NCI-H2171 (cell line): ENCODE measurements at places on chromosomes 13 and 19.

DNA sequence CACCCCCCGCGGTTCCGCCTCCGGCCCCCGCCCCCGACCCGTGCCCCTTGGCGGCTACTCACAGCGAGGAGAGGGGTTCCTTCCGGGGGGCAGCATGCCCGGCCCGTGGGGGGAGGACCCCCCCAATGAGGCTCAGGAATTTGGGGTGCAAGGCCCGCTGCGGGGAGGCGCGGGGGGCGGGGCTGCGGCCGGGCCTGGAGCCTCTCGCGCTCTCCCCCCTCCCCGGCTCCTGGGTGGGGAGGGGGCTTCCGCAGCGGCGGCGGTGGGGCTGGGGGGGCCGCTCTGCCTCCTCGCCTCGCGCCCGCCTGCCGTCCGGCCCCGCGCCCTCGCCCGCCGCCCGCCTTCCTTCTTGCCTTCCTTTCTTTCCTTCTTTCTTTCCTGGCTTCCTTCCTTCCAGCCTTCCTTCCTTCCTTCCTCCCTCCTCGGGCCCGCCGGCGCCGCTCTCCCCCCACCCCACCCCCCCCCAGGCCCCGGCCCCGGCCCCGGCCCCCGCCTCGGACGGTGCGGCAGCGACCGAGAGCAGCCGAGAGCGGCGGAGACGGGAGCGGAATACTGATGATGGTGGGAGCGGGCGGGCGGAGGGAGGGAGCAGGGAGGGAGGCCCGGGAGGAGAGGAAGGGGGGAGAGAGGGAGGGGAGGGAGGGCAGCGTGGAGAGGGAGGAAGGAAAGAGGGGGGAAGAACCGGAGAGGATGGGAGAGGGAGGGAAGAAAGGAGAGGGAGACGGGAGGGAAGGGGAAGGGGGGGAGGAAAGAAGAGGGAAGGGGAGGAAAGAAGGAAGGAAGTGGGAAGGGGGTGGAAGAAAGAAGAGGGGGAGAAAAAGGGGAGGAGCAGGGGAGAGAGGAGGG lies at the start of gene LRRC4B:
TSS of gene LRRC4B (minus strand) at position 554 of the 846 bp plus-strand sequence. CDS start 19,597 bp downstream, outside the sequence.
- DNase-seq = peak; percentile 40

DNA sequence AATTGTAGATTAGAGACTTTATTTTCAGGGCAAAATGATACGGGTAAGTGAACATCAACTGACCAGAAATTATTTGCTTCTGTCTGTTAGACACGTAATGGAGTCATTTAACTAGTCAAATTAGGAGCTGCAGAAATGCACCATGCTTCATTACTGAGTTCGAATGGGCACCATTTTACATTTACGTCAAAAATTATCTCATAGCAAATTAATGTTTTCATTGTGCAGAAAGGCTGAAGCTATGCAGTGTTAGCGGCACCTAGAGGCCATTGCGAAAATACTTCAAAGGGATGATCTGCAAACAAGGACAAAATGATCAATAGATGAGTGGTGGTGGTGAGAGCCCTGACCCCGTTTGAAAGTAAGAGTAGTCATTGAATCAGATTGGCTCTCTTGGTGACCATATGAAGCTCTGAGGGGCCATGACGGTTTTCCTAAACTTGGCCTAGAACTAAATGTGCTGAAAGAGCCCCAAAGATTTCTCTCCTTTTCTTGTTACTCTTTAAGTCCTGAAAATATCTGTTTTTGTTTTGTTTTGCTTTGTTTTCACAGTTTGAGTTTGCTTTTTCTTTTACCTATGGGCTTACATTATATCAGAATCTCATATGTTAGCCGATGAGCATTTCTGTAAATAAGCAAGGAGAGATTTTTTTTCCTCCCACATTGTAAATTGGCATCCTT lies 277.9 kb downstream of the ZNF536 start:
- DNase-seq = peak; percentile 78

- DNase-seq = no peak
Measured at GRCh38 chr13:101706651-101707050, 254.2 kb downstream of the ITGBL1 start.

- DNase-seq = no peak
Measured at GRCh38 chr19:31334101-31334848, 15.0 kb downstream of the TSHZ3 start.

GRCh38 chr19:3575949-3576673 lies 3.4 kb downstream of the HMG20B start:
- DNase-seq = no peak

DNA sequence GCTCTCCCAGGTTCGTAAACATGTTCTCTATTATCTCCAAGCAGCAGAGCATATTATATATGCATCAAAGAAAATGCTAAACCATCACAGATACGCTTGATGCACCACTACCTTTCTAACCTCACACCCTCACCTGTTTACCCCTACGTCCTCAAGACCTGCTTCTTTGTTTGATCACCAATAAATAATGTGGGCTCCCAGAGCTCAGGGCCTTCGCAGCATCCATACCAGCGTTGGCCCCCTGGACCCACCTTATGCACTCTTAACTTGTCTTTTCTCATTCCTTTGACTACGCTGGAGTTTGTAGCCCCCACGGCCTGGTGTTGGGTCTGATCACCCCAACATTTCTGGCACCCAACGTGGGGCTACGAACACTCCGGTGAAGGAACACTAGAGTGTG lies 10.0 kb upstream of the ZNF443 start:
- no peak for DNase-seq

- no peak for DNase-seq
Measured at GRCh38 chr19:13207237-13207845, 57.1 kb downstream of the IER2 start.

DNA sequence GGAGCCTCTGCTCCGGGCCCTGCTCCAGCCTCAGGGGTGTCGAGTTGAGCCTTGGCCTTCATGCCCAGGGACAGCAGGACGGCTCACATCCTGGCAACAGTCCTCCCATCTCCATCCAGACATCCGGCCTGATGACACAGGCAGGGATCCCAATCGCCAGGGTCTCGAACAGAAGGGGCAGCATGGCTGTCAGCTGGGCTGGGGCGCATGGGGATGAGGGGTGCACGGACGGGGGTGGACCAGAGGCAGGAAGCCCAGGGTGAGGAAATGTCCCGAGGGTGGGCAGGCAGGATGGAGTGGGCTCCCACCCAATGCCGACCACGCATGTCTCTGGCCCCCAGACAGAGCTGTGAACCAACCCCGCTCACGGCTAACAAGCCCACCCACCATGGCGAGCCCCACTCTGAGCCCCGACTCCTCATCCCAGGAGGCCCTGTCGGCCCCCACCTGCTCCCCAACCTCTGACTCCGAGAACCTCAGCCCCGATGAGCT lies 16.2 kb downstream of the EVI5L start:
- DNase-seq = no peak

DNA sequence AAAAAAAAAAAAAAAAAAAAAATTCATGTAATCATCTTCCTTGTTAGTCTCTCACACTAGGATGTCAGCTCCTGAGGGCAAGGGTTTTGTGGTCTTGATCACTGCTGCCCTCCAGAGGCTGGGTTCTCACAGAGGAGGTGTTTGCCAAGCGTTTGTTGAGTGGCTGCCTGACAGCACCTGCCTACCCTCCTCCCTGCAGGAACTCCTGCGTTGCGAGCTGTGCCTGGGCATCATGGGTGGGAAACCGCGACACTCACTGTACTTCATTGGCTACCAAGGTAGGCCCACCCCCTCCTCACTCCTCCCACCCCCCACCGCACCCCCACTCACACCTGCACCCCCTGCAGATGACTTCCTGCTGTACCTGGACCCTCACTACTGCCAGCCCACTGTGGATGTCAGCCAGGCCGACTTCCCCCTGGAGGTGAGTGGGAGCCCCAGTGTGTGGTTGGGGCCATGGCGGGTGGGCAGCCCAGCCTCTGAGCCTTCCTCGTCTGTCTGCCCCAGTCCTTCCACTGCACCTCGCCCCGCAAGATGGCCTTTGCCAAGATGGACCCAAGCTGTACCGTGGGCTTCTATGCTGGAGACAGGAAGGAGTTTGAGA lies 8.1 kb downstream of the ATG4D start:
- peak; percentile 36 for DNase-seq

DNA sequence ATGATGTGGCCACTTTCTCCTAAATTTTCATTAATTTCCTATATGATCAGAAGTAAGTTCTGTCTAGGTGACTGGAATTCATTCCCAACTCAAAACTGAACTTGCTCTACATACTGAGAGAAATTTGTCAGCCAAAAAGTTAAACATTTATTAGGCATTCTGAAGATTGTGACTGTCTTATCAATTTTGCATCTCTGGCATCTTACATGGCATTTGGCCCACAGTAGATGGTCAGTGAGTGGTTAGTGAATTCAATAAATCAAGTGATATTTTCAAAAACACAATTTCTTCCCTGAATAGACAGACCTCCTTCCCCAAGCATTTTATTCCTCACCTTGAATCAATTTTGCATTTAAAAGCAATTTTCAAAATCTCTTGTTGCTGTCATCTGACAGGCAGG lies 363.2 kb upstream of the NBEA start:
- DNase-seq = no peak

DNA sequence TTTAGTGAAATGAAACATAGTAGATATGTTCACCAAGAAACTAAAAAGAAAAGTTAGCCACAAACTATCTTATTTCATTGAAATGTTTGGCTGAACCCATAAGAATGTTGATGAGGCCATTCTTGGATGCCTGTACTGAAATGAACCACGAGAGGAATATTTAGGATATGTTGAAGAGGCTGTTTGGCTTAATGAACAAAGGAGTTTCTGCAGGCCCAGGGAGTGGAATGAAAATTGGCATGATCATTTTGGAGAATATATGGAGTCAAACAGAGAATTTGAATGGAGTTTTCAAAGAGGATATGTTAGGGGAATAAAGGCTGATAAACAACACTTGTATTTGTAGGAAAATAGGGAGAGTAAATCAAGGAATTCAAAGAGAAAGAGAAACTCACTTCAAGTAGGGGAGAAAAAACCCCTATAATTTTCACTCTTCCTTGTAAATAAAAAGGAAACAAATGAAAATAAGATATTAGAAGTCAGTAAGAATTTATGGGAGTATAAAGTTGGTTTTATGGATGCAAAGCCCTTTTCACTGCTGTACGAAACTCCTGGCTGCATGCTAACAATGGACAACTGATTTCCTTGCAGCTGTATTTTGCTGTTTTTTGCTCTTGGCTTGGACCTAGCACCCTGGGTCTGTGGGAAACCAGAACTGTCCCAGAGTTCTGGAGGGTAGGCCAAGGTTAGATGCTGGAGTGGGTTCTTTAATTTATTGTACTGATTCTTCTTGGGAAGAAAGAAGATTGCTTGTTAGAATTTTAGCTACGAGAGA lies 36.5 kb downstream of the KL start:
- no peak for DNase-seq

GRCh38 chr13:46389457-46390451 lies 2.7 kb upstream of the RUBCNL start:
- no peak for DNase-seq

DNA sequence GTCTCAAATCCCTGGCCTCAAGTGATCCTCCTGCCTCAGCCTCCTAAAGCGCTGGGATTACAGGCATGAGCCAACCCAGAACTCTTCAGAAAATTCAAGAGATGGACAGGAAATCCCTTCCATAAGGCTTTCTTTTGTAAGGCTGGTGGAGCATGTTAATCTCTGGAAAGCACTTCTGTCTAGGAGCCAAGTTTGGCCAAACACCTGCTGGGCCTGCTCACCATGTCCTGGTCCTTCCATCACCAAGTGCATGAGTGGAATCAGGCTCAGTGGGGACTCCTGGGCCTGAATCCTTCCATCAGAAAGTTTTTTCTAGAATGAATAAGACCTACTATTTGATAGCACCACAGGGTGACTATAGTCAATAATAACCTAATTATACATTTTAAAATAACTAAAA lies 148.0 kb downstream of the DCLK1 start:
- no peak for DNase-seq
